Hematopoietic multipotent progenitor cell treated with erythropoietin and hydrocortisone succinate and interleukin-3 and kit ligand, for 6 days (in vitro differentiated cells): ENCODE measurements at places on chromosomes 2 and 18.

DNA sequence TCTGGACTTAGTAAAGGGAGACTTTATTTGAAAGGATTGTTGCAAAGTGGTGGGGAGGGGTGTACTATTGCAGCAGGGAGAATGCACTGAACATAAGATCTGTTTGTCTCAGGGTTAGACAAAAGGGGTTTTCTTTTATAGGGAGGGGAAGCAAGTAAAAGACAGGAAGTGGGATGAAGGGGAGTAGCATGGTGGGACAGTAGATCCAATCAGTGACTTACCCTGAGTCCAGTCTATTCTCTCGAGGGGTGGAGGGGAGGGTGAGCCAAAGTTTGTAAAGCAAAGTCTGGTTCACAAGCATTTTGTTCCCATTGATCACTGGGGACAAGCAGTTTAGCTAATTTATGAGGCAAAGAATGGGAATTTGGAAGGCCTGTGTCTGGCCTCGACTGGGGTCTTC lies 35.0 kb upstream of the CYP27C1 start:
- no peak for DNase-seq

DNA sequence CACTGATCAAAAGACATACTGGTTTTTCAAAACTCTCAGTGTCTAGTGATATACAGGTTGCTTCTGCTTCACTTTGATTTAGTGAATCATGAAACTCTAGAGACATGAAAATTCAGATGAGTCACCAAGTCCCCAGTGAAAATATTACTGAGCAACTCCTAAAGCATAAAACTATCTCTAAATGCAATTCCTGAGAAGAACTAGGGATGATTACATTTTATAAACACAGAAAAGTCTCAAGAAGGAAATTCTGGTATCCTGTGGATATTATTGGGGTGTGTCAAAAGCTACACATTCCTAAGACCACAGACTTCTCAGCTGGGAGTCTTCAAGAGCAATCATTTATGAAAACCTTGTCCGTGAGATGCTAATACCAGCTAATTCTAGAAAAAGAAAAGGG lies 9.7 kb downstream of the LRRTM4 start:
- DNase-seq: no peak

DNA sequence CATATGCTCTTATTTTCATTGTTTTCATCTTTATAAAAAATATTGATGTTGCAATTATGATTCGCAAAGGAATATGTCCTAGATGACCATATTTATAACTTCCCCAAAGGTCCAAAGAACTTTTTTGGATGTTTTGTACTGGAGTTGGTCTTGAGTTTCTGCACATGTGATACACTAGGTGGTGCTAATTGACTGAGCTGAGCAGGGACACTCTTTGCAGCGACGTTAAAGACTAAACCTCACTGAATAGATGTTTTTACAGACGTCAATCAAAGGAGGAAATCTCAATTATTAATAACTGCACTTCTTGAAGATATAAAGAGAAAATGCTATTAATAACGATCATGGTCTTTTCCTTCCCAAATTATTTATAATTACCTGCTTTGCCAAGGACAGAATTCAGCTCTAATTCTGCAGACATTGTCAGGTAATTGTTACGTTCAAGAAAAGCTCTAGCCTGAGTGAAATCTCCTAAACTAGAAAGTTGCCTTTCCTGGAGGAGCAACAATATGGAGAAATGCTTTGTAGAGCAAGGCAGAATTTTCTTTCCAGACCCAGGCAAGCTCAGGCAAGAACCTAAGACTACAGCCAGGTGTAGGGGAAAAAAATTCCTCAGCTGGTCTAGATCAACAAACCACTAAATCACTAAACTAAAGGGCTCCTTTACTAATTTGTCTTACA lies 119.3 kb upstream of the RBBP8 start:
- peak; percentile 47 for DNase-seq

DNA sequence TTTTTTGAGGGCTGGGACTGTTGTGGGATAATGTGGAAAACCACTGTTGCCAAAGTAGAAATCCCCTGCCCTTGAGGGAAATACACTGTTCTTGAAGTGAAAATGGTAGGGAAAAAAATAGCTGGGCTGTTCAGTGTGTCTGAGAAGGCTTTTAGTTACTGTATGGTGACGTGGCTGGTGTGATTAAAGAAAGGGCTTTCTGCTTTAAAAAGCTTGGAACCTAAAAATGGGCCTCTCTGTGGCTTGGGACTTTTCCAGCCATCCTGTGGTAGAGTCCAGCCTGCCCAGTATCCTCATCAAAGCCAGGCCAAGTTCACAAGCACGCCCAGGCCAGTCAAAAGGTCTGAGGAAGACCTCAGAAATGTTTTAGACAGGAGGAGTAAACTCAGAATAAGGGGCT lies 6.8 kb downstream of the MGAT5 start:
- DNase-seq: no peak

DNA sequence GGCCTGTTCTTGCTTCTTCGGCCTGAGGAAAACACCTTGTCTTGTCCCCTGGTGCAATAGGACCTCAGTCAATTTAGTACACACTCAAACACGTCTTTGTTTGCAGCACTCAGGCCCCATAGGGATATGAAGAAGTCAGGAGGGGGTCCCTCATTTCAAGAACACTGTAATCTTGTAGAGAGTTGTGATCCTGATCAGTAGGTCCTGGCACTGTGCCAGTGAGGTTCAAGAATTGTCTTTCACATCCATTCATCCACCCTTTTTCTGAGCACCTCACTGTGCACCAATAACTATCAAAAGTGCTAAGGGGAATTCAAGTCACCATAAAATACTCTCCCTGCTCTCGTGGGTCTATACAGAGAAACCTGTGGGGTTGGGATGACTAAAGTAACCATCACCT lies 131.4 kb upstream of the LHCGR start:
- no peak for DNase-seq

GRCh38 chr2:124810132-124810531 lies 785.0 kb downstream of the CNTNAP5 start:
- DNase-seq: peak; percentile 3

DNA sequence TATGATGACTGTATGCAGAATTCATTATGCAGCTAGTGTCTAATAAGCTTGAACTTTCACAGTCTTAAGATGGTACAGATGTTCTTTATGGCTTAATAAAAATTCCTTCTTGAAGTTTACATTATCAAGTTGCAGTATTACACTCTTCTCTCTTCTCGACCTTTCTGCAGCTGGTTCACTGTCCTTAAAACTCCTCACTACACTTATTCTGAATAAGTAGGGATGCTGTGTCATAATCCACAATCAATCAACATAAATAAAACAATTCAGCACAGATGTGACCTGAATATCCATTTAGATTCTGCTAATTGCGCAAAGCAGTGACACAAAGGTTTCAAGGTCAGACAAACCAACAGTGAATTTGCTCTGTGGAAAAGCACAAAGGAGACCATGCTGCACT lies 356.8 kb downstream of the SUCLG1 start:
- no peak for DNase-seq

DNA sequence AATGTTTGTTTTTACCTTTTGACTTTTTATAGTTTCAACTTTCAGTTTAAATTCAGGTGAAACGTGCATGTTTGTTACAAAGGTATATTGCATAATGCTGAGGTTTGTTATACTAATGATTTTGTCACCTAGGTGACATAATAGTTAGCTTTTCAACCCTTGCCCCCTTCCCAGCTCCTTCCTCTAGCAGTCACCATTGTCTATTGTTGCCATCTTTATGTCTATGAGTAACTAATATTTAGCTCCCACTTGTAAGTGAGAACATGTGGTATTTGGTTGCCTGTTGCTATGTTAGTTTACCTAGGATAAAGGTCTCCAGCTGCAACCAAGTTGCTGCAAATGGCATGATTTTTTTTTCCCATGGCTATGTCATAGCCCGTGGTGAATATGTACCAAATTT lies 322.3 kb upstream of the SETBP1 start:
- no peak for DNase-seq

DNA sequence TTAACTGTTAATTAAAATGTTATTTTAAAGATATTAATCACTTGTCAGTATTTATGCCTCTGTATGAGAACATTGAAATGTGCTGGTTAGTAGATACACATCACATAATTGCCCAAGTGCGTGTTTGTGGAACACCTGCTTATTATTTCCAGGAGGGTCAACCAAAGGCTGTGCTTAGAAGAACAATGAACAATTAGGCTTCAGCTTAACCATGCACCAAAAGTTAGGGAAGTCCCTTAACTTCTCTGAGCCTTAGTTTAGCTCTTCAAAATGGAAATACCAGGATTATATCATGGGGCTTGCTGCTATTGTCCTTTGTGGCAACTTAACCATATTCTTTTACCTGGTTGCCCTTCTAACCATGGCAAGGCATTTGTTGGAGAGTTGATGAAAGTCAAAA lies 43.0 kb upstream of the PLA2R1 start:
- no peak for DNase-seq

GRCh38 chr2:112136096-112136495 lies 2.1 kb upstream of the FBLN7 start:
- no peak for DNase-seq

DNA sequence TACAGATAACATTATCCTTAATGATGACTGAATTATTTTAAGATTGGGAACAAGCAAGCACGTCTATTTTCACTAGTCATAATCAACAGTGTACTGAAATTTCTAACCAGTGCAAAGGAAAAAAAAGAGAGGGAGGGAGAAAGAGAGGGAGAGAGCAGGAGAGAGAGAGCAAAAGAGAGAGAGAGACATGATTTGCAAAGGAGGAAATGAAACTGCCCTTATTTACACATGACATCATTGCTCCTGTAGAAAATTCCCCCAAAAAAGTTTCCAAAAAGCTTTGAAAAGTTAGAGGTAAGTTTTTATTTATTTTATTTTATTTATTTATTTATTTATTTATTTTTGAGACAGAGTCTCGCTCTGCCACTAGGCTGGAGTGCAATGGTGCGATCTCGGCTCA lies 355.3 kb upstream of the CELF4 start:
- no peak for DNase-seq

DNA sequence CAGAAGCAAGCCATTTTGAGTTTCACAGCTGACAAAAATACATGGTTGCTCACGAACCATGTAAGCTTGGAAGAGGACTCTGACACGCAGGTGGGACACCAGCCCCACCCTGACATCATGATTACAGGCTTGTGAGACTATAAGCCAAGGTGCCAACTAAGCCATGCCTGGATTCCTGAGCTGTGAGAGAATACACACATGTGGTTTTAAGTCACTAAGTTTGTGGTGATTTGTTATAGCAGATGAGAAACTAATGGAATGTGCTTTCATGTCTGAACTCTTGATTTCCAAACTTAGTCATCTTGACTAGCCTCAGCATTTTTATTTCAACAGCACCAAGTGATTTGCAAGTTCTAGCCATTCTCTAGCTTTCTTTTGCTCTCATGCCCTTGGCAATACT lies 676.1 kb upstream of the CELF4 start:
- no peak for DNase-seq

DNA sequence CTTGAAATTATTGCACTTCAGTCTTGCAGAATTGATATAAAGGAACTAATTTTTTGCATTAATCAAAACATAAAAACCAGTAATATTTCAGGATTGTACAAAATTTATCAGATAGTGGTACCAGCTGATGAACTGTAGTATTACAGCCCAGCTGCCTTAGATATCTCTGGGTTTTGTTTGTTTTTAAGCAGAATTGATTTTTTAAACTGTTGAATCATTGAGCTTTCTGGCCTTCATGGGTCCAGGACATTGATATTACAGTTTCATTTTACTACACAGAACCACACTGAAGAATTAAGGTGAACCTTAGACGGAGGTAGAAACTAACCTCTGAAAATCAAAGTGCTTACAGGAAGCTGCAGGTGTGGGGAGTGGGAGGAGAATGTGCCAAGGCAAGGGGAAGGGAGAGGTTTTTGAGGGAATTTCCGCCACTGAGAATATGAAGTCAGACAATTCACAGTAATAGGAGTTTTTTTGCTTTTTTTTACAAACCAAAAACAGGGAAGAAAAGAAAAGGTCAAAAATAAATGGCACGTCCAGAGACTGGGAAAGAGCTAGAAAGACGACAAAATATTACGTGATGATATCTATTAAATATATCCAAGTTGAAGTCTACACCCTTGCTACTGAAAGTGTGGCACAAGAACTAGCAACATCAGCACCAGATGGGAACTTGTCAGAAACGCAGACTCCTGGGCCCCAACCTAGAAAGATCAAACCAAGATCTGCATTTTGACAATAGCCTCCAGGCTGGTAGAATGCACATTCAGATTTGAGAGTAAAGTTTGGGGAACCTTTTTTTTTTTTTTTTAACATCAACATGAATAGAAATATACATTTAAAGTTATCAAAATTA lies 40.8 kb upstream of the SPAG16 start:
- DNase-seq: no peak

GRCh38 chr2:8447610-8448221 lies 234.1 kb upstream of the ID2 start:
- no peak for DNase-seq

DNA sequence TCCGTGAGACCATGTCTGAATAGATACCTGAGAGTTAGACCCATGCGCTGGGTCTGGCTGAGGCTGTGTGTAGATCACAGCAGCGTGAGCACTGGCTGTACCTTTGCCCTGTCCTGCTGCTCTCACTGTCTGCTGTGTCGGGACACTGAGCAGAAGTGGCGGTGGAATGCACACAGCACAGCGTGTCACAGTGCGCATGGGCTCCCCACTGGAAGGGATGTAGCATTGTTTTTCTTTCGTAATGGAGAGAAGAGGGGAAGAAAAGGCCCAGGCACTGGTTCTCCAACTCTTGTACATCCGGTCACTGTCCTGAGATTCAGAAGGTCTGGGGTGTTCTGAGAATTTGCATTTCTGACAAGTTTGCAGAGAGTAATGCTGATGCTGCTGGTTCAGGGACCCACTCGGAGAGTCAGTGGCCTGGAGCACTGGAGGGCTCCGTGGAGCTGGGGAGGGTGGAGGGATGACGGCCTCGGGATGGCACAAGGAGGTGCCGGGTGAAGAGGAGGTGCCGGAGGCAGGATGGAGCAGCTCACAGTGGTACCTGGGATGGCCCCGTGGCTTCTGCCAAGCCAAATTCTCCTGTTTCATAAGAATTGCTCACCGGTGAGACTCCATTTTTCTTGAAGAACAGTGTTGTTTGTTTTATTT lies 252.8 kb downstream of the LDLRAD4 start:
- DNase-seq: no peak

GRCh38 chr2:237590272-237591140 lies at the start of gene RAB17:
RAB17 (minus strand) TSS chr2:237590734; CDS start chr2:237586154, 4,580 bp downstream.
- DNase-seq: no peak

GRCh38 chr2:79071078-79071477 lies 16.7 kb downstream of the REG1B start:
- DNase-seq: no peak

GRCh38 chr18:38801640-38802039 lies 1236.0 kb upstream of the CELF4 start:
- DNase-seq: no peak

GRCh38 chr18:43525169-43525568 lies 247.9 kb upstream of the SYT4 start:
- DNase-seq: peak; percentile 2

GRCh38 chr18:69617888-69618287 lies 217.2 kb downstream of the DOK6 start:
- DNase-seq: no peak

DNA sequence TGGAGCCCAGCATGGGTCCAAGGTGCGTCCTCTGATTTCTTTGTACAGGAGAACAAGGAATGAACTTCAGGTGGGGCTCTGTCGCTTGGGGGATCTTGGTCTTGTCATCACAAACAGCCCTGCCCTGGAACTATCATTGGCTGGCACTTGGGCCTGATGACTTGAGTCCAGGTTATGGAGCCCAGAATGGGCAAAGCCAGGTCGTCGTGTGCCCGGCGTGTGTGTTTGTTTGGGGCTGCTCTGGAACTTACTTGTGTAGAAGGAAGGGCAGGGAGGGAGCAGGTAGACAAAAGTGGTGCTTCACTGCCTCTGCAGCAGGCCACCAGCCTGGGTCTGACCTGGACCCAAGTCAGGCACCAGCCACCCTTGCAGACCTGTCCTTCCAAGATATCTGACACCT lies 306.3 kb upstream of the HS6ST1 start:
- no peak for DNase-seq
